ENCODE measurements at places on chromosomes 5 and 9.

- no peak for DNase-seq
Observed at GRCh38 chr9:36268007-36268427, 9.8 kb upstream of the GNE start.

DNA sequence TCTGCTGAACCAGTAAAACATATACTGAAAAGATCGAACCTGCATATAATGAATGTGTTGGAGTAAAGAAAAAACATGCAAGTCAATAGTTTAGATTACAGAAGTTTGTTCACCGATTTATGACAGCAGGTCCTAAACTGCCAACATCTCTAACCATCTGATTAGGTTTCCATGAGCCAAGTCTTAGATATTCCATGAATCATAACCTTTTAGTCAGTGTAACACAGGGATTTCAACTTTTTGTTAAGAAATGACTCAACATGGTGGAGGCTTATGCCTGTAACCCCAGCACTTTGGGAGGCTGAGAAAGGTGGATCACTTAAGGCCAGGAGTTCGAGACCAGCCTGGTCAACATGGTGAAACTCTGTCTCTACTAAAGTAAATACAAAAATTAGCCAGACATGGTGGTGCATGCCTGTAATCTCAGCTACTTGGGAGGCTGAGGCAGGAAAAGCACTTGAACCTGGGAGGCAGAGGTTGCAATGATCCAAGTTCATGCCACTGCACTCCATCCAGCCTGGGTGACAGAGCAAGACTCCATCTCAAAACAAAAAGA lies 38.7 kb downstream of the APC start:
- DNase-seq = no peak

GRCh38 chr5:178839319-178839704 lies 20.4 kb upstream of the ZNF354B start:
- DNase-seq = no peak

DNA sequence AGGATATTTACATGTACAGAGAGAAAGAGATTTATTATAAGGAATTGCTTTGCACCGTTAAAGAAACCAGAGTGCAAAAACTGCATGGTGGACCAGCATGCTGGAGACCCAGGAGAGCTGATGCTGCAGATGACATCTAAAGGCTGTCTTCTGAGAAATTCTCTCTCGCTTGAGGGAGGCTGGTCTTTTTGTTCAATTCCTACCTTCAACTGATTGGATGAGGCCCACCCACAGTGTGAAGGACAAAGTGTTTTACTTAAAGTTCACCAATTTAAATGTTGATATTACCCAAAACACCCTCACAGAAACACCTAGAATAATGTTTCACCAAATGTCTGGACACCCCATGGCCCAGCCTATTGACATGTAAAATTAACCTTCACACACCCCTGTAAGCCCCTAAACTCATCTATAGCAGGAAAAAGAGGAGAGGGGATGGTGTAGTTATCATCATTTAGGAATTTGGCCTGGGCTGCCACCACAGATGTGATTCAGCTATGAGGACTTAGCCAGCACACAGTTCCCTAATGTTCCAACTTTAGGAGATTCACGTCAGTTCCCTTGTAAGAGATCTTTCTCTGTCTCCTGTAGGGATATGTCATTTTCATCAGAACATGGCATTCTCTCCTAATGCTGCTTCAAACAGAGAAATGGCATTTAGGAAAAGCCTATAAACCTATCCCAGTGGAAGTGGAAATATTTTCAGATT lies 358.2 kb upstream of the TLE4 start:
- no peak for DNase-seq

DNA sequence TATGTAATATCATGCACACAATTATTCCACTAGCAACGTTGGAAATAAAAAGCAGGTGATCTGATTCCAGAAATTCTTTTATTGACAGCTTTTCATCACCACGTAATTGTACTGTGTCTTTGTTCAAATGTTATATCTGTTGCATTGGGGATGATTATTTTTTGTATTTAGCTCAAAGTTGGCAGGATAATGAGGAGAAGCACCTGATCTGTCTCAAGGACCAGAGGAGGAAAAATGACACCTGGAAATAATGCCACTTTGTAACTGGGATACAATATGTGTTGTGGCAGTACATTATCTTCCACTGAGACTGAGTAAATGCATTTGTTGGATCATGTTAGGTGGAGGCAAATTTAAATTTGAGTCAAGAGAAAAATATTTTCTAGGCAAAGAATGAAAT lies 1298.8 kb upstream of the CDH6 start:
- DNase-seq = no peak
